GM23248 (cell line): ENCODE measurements at places on chromosomes 12 and 14.
A peak's percentile ranks its signal among the peaks of the same experiment; 100 is the strongest.

DNA sequence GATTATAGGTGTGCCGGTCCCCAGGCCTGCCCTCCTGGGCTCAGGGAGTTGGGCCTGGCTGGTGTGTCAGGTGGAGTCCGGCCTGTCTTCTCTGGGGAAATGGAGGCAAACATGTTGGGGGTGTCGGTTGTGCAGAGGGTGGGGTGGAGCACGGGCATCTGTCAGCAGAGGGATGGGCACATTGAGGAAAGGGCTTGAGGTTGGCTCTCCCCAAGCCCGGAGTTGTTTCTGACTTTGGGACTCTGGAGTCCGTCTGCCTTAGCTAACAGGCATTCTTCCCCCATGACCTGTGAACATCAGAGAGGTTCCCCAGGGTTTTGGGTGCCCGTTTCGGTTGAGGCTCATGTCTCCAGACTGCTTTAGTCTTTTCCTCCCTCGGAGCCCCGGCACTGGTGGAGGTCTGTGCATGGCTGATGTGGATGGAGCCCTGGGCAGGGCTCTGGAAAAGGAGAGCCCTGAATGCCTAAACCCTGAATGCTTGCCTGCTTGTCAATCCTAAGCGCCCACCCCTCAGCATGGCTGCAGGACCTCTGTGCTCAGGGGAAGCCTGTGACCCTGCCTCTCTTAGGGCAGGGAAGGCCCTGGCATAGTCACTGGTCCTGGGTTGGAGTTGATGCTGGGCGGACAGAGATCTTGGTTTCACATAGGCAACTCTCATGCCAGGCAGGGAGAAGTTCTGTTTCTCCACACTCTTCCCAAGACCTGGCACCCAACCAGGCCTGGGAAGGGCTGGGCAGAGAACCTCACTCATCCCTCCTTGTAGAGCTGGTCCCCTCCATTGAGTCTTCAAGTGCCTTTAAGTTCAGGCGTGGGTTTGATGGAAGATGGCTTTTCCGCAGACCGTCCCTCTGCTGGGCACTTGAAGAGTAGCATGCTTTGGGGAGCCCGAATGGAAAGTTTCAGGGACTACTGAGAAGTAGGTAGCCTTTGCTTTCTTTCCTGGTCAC, 12.9 kb downstream of the NYNRIN start:
- peak; percentile 74 for DNase-seq

GRCh38 chr12:99444859-99445316, 202.7 kb upstream of the GARIN6 start:
- DNase-seq = peak; percentile 28

GRCh38 chr12:94206886-94207285, 58.5 kb downstream of the PLXNC1 start:
- no peak for DNase-seq

DNA sequence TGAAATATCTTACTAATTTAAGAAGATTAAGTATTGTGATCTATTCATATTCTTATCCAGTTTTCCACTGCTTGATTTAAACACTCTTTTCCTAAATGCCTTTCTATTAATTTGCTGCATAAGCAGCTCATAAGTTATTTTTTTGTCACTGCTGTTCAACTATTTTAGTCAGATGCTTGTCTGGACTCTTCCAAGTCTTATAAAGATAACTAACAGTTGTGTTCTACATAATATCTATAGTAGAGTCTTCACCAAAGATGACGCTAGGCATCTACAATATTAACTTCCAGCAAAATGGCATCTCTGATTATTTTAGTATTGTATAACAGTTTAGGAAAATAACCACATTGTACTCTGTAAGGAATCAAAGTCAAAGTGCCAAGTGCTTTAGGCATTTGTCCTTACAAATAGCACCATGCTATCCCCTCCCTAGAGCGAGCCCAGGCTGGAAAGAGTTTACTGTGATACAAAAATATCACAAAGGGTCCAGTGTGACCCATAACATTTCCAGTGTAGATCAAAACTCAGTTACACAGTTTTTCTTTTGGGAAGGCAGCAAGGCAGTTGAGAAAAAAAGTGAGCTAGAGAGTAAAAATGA, 98.2 kb downstream of the DENND5B start:
- DNase-seq = no peak

GRCh38 chr12:5345534-5345933, 86.4 kb upstream of the NTF3 start:
- DNase-seq = no peak

DNA sequence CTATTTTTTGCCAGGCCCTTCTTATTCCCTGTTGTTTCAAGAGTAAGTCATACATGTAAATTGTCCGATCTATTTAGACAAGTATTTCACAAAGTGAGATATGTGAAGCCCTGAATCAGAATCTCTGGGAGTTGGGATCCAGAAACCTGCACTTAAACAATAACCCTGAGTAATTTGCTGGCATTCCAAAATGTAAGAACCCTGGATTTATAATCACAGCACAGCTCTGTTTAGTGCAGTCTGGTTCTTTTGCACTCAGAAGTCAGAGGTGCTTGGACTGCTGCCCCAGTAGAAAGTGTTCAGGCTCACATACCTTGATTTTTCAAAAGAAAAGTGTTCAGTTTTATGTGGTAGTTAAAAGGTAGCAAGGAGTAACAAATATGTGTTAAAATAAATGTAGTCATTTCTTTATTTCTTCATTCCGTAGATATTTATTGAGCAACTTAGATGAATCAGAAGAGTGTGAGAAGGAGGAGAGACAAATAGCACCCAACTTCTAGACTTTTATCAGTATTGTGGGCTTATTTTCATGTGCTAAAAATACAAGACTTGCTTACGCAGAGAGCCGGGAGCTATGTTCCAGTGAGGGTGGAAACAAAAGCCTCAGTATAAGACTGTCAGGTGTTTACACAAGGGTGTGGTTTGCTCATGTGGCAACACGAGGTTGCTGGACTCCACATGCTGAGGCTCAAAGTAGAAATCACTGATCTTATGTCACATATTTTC, 70.1 kb downstream of the SYNE2 start:
- DNase-seq = peak; percentile 15

DNA sequence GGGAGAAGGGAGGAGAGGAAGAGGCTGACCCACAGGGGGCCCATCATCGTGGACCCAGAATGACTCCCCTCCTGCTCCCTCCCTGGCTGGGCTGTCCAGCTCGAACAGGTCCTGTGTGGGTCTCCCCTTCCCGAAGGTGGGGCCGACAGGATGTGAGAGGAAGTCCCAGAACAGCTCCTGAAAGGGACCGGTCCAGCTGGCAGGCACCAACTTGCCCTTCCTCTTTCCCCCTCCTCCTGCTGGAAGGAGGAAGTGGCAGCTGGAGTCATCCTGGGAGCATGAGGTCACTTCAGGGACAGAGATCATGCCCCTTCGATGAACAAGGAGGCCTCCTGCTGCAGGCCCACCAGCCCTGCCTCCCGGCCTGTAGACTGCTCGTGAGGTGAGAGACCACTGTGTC, 35.0 kb upstream of the BEGAIN start:
- DNase-seq = no peak

DNA sequence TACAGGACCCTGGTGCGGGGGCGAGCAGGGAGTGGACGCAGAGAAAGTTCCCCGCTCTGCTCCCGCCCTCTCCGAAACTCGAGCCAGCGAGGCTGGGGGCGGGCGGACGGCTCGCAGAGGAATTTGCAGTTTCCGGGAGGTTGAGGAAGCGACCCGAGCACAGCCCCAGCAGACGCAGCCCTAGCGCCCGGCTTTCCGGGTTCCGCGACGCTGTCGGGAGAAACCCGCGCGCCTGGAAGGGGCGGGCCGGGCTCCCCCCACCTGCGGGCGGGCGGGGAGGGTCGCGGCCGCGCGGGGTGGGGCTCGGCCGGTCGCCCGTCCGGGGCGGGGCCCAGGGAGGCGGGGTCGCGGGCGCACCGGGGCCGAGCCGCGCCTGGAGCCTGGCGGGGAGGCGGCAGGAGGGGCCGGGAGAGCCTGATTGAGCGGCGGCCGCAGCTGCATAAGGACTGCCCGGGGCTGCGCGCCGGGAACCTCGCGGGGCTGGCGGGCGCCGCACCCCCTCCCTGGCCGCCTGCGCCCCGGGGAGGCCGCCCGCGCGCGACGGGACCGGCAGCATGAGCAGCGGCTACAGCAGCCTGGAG, at the start of gene RASSF3:
TSS of gene RASSF3 (plus strand) at position 417 of the 581 bp plus-strand sequence. CDS start at position 555, 138 bp downstream.
- DNase-seq = peak; percentile 72

DNA sequence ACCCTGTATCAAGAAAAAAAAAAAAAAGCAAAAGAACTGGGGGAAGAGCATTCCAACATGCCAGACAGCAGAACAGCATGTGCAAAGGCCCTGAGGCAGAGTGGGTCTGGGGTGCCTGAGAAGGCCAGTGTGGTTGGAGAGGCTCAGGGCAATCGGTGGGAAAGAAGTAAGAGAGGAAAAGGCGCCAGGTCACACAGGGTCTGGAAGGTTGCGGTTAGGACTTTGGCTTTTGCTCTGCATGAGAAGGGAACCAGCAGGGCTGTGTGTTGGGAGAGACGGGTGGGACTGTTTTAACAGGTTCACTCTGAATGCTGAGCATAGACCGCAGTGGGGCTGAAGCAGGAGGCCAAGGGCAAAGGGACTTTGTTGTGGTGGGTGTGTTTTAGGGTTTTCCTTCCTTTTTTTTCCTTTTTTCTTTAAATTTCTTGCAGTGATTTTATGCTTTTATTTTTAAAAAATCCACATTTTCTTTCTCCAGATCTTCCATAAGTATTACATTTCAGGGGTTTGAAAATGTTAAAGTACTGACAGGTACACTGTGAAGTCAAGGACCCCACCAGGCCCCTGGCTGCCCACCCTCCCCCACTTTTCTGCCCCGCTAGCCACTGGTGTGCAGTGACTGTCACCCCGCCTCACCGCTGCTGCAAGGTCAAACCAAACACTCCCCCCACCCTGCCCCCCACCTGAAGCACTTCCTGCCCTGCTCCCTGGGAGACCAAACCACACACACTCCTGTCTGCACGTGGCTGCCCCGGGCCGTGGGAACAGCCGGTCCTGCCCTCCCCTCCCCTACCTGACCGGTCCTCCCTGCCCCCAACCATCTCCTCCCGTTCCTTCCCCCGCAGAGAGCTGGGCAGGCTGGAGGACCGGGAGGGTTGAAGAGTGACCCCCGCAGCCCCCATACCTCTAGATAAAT, 30.0 kb downstream of the DTX1 start:
- DNase-seq = no peak

DNA sequence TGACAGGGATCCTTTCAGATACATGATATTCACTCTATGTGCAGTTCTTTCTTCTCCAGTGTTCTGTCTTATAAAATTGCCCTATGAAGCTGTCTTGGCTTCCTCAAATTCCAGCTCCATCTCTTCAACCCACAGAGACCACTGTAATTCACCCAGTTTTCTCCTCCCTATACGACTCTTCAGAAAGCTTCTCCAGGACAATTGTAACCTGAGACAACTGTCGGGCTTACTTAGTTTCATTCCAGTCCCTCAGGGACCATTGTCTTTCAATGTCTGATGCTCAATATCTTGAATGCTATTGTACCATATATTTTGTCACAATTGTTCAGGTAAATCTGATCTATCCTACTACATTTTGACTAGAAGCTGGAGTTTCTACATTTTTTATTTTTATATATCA, 345.3 kb downstream of the RPL10L start:
- DNase-seq = no peak

DNA sequence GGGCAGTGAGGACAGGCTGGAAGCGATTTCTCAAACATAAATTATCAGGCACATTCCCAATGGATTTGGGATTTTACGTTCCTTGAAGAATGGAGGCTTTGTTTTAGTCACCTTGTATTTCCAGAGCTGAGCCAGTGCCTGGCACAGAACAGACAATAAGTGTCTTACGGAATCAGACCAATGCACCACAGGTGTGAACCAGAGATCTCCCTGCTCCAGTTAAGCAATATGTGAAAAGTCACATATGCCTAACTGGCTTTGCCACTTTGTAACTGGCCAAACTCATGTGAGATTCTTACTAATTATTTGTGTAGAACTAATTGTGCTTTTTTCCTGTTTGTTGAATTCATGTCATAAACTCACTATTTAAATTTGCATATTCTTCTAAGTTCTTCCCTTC, 130.4 kb downstream of the KCNH5 start:
- DNase-seq = no peak

GRCh38 chr14:76329154-76329928, 46.6 kb upstream of the ESRRB start:
- no peak for DNase-seq

- peak; percentile 75 for DNase-seq
Observed at GRCh38 chr12:50039151-50039835, 14.0 kb upstream of the RACGAP1 start.
